ENCODE measurements at places on chromosomes 6 and 20.

DNA sequence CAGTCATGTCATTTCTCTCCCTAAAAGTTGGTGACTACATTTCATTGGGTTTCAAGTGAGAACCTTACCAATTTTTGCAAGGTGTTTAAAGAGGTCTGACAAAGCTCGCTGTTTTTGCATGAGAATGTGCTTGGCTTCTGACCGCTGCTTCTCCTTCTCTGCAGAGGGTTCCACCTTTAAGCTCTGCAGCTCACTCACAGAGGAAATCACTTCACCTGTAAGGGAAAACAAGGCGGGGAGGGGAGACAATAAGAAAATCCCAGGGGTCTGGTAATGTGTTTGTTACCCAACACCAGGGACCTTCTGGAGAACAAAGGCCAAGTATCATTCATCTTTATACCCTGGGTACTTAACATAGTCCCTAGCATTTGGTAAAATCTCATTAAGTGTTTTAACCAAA lies 40.0 kb upstream of the LYRM2 start:
- DNase-seq, result no peak

DNA sequence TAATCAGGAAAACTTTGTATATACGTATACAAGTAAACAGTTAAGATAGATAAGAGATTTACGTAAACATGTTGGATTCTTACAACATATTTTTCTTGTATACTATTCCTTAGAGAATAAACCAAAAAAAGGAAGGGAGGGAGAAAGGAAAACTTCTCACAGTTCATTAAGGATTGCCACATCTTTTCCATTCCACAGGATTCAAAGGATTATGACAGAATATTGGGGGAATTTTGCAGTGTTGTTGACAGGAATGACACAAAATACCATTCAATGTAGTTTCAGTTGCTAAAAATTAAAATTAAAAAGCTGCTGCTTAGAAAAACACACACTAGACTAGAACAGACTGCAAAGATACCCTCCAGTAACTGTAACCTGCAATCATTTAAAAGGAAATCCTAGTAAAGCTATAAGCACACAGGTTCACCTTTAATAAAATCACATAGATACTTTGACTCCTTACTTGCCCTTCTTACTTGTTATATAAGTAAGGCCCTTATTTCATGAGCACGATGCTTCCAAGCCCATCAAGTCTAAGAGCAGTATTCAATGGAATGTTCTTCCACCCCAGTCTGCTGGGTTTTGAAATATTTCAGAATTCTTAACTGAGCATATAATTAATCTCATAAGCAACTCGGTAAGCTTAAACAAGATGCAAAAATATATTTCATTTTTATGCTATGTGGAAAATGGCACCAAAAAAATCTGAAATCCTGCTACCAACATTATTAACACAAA lies 107.8 kb downstream of the SMLR1 start:
- no peak for DNase-seq

- no peak for DNase-seq
These were observed 56.0 kb downstream of the KCNK5 start for GRCh38 chr6:39173270-39173669.

- no peak for DNase-seq
These were observed 19.0 kb downstream of the TTPAL start for GRCh38 chr20:44494681-44495080.

- DNase-seq, result no peak
These were observed 3.8 kb upstream of the MYBL2 start for GRCh38 chr20:43662943-43663655.

DNA sequence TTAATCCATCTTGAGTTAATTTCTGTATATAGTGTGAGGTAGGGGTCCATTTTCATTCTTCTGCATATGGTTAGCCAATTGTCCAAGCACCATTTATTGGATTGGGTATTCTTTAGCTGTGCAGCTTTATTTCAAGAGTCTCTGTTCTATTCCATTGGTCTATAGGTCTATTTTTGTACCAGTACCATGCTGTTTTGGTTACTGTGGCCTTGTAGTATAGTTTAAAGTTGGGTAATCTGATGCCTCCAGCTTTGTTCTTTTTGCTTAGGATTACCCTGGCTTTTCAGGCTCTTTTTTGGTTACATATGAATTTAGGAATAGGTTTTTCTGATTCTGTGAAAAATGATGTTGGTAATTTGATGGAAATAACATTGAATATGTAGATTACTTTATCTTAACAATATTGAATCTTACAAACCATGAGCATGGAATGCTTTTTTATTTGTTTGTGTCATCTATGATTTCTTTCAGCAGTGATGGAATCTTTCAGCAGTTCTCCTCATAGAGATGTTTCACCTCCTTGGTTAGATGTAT lies 47.0 kb downstream of the TNFAIP3 start:
- DNase-seq, result no peak

DNA sequence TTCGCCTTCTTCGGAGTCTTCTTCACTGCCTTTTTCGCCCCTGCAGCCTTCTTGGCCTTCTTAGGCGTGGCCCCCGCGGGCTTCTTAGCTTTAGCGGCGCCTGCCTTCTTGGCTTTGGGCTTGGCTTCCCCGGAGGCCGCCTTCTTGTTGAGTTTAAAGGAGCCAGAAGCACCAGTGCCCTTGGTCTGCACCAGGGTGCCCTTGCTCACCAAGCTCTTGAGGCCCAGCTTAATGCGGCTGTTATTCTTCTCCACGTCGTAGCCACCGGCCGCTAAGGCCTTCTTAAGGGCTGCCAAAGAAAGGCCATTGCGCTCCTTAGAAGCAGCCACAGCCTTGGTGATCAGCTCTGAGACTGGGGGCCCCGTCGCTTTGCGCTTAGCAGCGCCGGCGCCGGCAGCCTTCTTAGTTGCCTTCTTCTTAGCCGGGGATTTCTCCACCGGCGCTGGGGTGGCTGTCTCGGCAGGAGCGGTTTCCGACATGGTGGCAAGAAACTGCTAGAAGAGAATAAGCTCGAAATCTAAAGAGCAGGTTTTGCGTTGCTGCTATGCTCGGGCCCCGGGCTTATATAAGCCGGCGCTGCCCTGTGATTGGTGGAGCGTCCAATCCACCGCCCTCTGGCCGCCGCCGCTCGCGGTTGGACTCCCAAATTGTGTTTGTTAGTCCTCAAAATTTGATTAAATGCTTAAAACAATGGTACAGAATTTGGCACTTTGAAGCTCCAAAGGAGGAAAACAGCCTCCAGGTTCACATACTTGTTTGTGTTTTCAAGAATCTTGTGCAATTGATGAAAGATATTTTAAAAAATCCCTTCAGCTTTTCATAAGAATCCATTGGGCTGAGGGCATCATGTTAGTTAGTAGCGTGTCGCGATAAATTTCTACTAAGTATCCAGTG lies 44.9 kb downstream of the OR2B2 start:
- peak; percentile 50 for DNase-seq

- no peak for DNase-seq
These were observed 77.1 kb upstream of the MRPS10 start for GRCh38 chr6:42294759-42295158.

DNA sequence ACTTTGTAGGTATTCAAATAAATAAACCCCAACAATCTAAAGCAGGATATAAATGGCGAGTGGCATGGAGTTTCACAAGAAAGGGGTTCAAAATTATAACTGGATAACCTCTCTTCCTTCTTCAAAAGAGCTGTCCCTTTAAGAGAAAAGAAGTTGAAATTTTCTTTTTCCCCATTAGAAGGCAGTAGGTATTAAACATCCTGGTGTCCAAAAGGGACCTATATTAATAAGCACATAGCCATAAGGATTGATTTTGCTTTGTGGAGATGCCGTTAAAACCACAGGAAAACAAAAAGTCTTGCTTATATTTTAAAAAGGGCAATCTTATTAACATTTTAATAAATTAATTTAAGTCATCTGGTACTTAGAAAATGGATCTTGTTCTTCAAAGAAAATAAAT lies 76.5 kb downstream of the LYRM4 start:
- no peak for DNase-seq

DNA sequence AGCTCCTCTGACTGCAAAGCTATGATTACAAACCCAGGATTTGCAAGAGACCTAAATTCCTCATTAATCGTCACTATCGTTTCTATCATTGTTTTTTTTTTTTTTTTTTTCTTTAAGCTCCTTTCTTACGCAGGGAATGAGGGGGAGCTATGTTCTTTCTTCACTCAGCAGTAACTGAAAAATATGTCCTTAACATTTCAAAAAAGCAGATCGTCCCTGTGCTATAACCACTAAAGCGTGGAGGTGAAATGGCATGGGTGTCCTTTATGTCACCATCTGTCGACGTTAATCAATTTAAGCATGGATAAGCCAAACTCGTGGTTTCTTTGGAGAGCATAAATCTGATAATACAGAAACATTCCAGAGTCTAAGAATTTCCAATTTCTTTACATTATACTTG lies 67.9 kb upstream of the TRAF3IP2 start:
- no peak for DNase-seq

GRCh38 chr6:75484535-75484934 lies 9.1 kb downstream of the FILIP1 start:
- DNase-seq, result no peak

DNA sequence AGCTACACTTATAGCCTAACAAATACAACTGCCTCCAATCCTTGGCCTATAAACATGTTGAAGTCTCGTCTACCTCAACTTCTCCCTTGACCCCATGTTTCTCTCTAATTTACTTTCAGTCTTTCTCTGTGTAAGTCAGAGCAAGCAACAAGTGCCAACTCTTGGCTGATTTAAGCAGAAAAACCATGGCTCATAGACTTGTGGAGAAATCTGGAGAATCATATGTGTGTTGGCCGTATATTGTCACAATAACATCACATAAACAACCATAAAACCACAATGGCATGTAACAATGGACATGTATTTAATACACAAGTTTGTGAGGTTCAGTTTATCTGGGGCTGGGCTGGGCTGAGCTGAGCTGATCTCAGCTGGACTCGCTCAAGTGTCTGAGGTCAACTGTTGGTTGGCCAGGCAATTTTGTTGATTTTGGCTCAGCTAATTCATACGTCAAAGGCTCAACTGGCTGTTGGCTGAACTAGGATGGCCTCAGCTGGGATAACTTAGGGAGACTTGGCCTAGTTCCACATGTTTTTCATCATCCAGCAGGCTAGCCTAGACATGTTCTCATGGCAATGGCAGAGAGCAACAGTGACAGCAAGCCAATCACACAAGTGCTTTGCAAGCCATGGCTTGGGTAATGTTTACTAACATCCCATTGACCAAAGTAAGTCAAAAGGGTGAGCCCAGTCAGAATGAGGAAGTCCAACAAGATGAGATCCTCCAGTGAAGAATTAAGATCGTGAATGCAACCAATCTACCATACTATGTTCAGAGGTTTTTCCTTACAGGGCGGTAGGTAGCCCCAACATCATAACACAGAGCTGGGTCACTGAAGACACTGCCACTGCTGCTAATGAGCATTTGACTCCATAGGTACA lies 12.9 kb upstream of the TBC1D22B start:
- DNase-seq, result no peak

- no peak for DNase-seq
These were observed 770.9 kb downstream of the HDGFL1 start for GRCh38 chr6:23340271-23340670.

DNA sequence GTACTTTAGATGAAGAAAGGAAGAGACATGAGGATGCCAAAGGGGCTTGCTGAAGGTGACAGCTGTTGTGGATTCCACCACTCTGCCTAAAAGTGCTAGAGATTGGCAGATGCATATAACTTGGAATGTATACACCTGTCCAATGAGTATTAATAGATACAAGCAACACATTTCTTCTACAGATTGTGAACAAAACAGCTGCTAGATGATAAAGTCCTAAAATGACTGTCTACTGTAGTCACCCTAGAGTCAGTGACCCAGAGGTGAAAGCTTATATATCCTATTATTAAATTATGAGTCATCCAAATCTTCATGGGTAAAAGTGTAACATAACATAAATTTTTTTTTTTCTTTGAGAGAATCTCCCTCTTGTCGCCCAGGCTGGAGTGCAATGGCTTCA lies 5.2 kb downstream of the RNF217 start:
- no peak for DNase-seq

DNA sequence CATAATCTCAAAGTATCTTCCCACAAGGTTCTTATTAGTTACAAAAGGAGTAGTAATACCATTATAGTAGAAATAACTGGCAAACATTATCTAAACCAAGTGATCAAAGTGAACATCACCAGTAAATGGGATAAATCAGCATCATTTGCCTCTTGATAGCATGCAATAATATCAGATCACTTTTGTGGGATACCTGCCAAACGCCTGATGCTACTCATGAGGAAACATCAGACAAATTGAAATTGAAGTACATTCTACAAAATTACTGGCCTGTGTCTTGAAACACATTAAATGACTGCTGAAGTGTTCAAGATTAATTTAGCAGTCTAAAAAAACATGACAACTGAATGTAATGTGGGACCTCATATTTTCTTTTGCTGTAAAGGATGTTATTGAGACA lies 208.1 kb downstream of the TINAG start:
- no peak for DNase-seq

DNA sequence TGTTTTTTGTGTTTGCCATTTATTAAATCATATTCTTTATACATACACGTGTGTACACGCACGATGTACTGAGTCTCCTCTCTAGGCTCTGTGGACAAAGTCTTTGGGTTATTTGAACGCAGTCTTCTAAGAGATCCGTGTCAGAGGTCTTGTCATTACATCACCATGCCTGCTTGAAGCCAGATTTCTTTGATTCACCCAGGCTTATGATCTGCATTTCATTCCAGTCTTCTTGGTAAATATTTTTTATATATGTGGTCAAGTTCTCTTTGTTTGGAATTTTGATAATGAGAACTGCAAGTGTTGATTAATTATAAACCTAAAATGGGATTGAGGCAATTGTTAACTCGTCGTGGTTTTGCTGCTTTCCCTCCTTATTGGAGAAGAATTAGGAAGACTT lies 34.6 kb downstream of the KCNS1 start:
- no peak for DNase-seq

- DNase-seq, result no peak
These were observed 1.6 kb upstream of the THBD start for GRCh38 chr20:23050847-23051627.

DNA sequence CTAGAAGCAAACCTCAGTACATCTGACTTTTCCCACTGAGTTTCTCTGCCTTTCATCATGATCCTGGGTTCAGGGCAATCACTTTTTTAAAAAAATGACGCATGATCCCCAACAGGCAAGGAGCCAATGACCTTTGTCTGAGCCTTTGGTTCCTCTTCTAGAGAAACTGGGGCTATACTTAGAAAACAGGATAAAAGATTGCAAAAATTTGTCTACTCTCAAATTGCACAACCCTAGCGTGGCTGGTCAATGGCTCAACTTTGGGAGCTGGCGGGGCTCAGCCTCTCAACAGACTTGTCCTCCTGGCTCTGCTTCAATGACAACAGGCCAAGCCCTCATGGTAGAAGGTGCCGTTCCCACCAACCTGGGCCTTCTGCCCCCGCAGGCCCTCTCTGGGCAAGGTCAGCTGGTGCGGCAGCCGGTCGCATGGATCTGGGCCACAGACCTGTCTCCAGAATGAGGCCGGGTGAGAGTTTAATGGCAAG lies 48.7 kb downstream of the PDYN start:
- no peak for DNase-seq

GRCh38 chr6:131875647-131876046 lies 67.8 kb downstream of the ENPP1 start:
- no peak for DNase-seq

DNA sequence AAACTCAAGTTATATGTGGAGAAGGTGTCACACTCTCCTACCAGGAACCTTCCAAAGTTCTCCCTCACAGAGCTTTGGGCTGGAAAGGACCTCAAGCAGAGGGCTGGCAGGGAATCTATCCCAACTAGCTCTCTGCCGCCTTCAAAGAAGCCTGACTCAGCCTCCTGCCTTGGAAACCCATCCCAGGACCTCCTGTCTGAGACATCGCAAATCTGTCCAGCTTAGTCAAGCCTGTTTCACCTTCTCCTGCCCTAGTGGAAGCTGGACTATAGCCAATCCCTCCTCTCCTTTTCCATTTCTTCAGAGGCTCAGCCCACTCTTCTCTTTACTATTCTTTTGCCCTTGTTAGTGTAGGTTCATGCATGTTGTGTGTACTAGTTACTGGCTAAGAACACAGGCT lies 48.2 kb upstream of the FOXP4 start:
- no peak for DNase-seq
